ENCODE measurements at places on chromosomes 2 and 18.

- no peak for DNase-seq
Observed at GRCh38 chr18:63867368-63868125, 20.0 kb upstream of the SERPINB2 start.

DNA sequence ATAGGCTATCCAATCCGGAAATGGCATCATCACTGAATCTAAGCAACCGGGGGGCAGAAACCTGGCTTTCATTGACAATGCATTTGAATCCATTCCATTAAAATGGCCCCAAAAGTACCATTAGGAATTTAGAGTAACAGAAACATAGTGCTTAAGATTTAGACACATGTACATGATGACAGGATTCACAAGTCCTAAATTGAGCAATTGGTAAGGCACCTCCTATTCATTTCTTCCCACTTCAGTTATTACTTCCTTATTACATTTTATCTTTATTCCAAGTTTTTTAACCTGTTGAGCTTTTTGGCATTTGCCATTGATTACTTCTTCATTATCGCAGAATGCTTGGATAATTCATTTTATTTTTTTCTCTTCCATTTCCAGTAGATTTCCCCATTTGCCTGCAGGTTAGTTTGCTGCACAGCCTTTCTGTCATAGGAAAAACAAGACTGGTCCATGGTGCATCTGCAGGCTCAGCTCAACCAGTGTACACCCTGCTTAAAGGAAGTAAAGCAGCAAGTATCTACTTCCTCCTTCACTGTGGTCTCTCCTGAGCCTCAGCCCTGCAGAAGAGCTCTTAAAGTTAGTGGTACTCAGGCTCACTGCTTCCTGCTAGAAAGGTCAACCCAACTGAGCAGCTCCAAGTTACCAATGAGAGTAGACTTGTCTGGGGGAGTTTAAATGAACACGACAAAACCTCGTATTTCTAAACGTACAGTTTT is 89.2 kb downstream of the DOCK10 start:
- peak; percentile 80 for DNase-seq

- no peak for DNase-seq
Observed at GRCh38 chr2:232903989-232904388, 33.9 kb downstream of the SNORC start.

GRCh38 chr2:100008956-100009355 is 133.4 kb downstream of the AFF3 start:
- peak; percentile 47 for DNase-seq

GRCh38 chr2:11056614-11057013 is 98.7 kb upstream of the SLC66A3 start:
- no peak for DNase-seq

DNA sequence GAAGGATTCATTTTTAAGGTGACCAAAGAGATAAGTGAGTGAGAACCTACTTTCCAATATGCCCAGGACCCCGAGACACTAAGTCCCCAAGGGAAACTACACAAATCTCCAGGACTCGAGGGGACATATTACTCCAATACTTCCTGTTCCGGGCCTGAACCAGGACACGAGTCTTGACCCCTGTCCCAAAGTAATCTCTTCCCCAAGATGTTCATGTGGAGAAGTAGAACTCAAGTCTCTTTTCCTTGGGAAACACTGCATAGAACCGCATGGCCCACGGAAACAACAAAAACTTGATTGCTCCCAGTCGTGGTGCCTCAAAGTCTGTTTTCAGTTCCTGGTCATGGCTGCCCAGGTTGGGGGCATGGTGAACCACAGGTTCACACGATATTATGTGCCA is 87.2 kb upstream of the ZEB2 start:
- DNase-seq = peak; percentile 25

GRCh38 chr18:30999887-31000628 is 42.5 kb downstream of the DSC3 start:
- DNase-seq = no peak

DNA sequence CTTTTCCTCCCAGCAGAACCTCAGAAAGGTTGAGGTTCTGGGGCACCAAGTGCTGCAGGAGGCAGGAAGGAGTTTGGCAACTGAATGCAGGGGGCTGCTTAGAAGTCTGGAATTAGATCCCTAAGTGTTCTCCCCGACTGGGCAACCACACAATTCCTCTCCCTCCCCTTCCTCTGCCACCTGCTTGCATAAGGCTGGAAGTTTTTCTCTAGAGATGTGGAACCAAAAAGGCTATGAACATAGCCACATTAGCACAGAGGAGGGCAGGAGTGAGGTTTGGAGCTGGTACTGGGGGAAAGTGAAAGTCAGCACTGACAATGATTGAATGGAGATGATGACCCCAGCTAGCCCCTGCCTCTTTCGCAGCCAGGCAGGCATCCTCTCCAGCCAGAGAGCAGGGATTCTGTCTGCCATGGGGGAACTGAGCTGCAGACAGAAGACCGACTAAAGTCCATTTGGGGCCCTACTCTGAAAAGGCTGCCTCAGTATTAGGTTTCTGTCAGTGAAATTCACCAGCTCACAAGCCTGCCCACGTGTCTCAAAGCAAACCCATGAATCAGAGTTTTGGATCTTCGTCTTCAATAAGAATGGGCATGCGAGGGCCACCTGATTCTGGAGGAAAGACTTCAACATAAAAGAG is 87.9 kb upstream of the ITGA6 start:
- peak; percentile 30 for DNase-seq

GRCh38 chr2:45606796-45607195 is 4.3 kb downstream of the SRBD1 start:
- DNase-seq = peak; percentile 74

- no peak for DNase-seq
Observed at GRCh38 chr2:82656420-82656819, 1802.7 kb downstream of the SUCLG1 start.

DNA sequence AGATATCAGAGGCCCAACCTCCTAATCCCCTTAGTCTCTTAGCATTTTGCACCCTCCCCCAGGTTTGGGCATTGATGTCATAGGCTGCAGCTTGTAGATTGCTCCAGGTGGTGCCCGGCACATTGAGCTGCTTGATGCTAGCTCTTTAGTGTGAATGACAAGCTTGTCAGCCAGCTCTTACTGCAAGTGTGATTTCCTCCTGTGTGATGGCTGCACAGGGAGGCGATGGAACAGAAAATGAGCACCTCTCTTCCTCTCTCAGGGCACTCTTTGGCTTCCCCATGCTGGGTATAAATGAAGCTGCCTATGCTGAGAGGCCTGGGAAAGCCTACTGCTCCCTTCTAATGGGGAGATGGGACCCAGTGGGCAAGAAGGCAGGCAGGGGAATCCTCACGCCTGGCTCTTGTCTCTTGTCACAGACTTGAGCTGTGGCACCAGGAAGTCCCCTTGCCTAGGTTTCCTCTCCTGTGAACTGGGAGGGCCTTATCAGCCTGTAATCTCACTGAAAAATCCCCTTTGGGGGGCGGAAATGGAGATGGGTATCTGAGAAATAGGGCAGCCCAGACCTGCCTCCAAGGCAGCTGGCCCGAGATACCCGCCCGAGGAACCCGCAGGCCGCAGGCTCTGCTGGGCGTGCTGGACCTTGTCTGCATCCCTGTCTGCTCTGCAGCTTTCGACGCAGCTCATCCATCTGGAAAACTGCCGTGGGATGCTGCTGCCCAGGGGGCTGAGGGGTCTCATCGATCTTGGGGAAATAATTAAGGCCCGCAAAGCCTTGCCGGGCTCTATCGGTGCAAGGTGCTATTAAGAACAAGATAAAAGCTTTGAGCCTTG is 163.5 kb upstream of the CXCR4 start:
- DNase-seq = no peak

GRCh38 chr2:160407393-160408172 is 86.0 kb downstream of the RBMS1 start:
- DNase-seq = peak; percentile 72

Measured in inflammatory macrophage (primary cell).